ENCODE measurements at places on chromosomes 12 and 14.

DNA sequence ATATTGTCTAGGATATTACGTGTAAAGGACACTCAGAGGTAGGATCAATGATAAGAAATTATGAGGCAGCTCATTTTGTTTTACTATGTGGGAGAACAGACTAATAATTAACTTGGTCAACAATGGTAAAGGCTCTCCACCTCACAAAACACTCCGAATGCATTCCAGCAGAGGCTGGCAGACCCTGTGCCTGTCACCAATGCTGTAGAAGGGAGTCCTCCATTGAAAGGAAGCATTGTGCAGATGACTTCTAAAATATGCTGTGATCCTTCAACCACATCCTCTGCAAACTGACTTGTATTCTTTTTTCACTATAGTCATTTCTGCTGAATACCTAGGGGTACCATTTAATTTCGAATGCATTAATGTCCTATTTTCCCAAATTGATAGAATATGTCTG is 119.6 kb upstream of the EEA1 start:
- DNase-seq, result peak; percentile 10

DNA sequence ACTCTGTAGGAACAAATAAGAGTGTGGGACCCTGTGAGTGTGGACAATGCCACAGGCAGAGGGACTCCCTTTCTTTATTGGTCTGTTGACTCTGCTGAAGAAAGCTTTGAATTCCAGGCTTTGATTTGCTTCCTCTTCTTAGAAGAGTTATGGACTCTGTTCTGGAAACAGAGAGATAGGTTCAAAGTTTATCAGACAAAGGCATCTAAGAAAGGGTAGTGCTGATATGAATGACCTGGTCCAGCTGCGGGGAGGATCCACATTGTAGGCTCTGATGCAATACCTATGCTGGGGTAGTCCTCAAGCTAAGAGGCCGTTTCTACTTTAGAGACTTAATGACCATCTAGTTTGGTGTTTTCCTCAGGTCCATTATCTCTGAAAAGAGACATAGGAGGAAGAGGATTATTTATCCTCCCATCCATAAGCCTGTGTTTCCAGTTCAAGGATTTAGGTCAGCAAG is 10.7 kb upstream of the IKZF4 start:
- peak; percentile 72 for DNase-seq

GRCh38 chr14:57818511-57818910 is 47.4 kb downstream of the SLC35F4 start:
- DNase-seq, result no peak

GRCh38 chr12:57740656-57741412 is 2.3 kb upstream of the AGAP2 start:
- no peak for DNase-seq

GRCh38 chr12:49055978-49056754 is 4.4 kb downstream of the KMT2D start:
- DNase-seq, result peak; percentile 85

GRCh38 chr12:108811411-108812180 is 45.8 kb downstream of the SSH1 start:
- DNase-seq, result no peak

DNA sequence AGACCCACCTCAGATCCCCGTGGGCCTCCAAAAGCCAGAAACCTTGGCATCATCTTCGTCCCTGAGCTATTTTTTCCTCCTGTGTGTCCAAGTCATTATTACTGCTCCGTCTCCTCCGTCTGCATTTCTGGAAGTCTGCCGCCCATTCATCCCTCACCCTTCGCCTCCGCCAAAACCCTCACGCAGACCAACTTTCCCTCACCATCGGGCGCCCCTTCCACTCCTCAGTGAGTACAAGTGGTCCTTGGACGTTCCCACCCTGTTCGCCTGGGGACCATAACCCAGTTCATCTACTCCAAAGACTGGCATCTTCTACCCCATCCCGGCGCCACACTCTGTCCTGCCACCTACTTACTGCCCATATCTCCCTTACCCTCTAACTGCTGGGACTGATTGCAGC is 3.7 kb upstream of the LTBP2 start:
- DNase-seq, result no peak

- DNase-seq, result no peak
Observed at GRCh38 chr12:8037947-8038346, 5.4 kb downstream of the FOXJ2 start.

- no peak for DNase-seq
Observed at GRCh38 chr14:91253795-91254323, 9.4 kb upstream of the GPR68 start.

DNA sequence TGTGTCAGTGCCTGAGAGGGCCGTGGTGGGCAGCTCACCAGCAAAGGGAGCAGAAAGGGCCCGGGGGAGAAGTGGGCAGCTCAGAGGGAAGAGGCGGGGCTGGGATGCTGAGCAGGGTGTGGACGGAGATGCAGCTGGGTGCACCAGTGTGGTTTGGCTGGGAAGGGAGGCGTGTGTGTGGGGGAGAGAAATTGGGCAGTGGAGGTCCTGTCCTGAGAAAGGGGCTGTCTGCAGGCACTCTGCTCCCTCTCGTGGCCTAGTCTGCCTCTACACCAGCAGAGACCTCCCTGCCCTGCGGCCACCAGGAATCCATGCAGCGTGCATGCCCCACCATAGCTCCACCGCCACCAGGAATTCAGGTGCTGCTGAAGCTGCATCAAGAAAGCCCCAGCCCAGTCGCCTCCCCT is 6.4 kb downstream of the TMEM121 start:
- DNase-seq, result peak; percentile 86

DNA sequence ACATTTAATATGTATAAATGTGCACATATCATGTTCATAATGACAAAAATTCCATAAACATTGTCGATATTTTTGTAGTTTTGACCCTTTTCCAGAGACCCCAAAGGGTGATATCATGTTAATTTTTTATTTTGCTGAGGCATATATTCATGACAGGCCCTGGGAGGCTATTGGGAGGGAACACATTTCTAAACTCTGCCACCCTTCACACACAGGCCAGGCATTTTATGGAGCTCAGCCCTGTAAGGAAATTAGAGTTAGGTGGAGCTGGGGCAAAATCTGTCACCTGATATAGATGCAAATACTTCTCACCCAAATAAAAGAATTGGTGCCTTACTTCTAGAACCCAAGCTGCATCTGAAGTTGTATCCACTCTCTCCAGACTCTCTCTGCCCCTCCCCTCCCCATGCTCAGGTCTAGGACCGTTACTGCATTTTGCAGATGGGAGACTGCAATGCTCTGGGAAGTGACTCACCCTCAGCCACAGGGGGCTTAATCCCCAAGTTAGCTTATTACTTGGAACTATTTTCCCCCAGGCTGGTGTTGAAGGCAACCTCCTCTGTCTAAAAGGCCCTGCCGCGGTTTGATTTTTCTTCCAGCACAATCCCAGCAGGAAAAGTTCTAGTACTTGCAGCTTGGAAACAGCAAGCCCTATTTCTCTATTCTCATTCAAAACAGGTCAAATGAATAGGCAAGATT is 238.9 kb downstream of the EMP1 start:
- DNase-seq, result no peak

DNA sequence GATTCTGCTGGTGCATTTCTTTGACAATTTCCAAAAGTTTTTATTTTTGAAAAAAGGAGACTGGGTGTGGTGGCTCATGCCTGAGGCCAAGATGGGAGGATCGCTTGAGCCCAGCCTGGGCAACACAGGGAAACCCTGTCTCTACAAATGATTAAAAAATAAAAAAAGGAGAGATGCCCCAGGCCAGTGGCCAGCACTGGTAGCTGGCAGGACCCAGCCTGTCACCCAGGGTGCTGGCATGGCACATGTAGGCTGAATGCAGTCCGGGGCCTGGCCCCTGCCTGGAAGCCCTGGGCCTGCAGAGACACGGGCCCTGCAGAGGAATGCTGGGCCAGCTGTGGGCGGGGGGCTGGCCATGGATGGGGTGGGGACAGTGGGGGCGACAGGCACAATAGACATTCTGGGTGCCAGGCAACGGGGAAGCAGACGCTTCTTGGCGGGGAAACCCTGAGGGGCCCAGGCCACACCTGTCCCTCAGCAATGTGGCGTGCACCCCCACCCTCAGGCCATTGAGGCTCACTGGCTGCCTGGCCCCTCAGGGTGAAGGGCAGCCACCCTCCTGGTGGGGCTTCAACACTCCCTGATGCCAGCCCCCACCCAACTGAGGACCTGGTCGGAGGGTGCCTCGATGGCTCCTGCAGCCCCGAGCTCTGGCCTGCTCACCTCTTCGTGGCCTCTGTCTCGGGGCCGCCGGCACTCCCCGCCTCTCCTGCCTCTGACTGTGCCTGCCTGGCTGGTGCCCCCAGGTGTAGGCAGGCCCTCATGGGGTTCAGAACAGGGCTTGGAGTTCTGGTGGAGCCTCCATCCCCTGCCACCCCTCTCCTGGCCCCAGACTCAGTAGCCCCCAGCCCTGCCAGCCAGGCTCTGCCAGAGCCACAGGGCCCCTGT is 12.1 kb downstream of the TRMT61A start:
- no peak for DNase-seq

DNA sequence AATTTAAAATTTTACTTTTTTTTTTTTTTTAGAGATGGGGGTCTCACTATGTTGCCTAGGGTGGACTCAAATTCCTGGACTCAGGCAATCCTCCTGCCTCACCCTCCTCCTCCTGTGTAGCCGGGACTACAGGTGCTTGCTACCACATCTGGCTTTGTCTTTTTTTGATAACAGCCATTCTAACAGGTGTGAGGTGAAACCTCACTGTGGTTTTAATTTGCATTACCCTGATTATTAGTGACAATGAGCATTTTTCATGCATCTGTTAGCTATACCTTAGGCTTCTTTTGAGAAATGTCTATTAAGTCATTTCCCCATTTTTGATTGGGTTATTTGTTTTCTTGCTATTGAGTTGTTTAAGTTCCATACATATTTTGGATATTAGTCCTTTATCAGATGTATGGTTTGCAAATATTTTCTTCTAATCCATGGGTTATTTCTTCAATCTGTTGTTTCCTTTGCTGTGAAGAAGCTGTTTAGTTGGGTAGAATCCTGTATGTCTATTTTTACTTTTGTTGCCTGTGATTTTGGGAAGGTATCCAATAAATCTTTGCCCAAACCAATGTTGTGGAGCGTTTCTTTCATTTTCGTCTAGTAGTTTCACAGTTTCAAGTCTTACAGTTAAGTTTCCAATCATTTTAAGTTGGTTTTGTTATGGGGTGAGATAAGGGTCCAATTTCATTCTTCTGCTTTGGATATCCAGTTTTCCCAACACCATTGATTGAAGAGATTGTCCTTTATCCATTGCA is 86.1 kb downstream of the MYF5 start:
- no peak for DNase-seq

DNA sequence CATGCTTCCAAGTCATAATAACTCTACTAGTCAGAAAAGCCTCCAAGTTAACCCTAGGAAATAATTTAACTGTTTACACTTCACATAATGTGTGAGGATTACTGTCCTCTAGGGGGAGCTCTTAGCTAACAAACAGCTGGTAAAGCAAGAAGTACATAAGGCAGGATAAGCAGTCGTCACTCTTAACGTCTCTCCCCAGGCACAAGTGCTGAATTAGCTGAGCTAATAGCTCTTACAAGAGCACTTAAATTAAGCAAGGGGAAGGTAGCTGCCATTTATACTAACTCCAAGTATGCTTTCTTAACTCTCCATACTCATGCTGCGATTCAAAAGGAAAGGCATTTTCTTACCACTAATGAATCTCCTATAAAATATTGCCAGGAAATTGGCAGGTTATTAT is 79.3 kb upstream of the TSPAN11 start:
- DNase-seq, result no peak

- no peak for DNase-seq
Observed at GRCh38 chr12:102054345-102054744, 7.4 kb downstream of the WASHC3 start.

GRCh38 chr12:95940514-95940913 is 1.9 kb downstream of the CCDC38 start:
- peak; percentile 52 for DNase-seq

- DNase-seq, result no peak
Observed at GRCh38 chr14:105069871-105070759, 4.9 kb upstream of the GPR132 start.

DNA sequence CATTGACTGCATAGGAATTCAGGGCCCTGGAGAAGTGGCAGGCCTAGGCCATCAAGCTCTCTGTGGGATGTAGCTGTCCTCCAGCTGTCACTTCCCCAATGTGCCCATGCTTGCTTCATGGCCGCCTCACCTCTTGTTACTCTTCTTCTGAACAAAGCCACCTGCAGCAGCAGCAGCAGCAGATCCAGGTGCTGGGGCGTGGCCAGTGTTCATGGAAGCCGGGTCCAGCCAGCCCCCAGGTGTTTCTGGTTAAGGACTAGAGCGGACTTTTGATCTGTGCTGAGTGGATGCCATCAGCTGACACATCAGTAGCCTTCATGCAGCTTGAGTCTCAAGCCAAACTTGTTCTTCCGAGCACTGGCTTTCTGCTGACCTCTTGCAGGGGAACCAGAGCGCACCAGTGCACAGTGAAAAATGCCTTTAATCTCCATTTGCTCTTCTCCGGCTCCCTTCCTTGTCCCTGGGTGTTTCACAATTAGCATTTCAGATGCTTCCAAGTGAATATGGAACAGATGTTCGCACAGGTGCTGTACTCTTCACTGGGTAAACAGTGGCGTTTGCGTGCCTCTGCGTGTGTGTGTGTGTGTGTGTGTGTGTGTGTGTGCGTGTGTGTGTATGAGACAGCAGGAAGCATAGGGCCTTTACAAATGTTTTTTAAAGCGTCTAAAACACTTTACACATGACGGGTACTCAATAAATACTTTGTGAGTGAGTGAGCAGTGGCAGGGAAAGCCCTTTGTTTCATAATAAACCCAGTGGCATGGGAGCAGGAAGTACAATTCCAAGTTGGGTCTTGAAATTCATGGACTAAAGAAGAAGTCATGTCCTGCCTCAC is 20.1 kb downstream of the TPCN1 start:
- DNase-seq, result no peak

GRCh38 chr12:120659151-120659525 is 18.7 kb downstream of the CABP1 start:
- DNase-seq, result no peak

- DNase-seq, result no peak
Observed at GRCh38 chr12:54437243-54437642, 18.2 kb upstream of the ITGA5 start.

GRCh38 chr12:123591702-123592481 is 7.5 kb downstream of the TMED2 start:
- no peak for DNase-seq

DNA sequence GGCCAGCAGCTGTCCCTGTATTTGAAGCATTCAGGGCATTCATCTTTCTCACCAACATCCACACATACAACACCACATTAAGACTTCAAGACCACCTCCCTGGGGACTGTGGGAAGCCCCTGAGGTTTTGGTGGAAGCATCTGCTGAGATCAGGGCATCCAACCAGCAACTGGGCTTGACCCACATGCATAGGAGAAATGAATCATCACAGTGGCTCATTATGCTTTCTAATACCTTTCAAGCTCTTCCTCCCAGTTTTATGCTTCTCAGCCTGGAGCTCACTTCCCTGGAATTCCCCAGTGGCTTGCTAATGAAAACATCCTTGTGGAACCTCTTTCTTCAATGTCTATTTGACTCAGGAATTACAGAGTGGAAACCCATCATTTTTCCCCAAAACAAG is 21.4 kb upstream of the CMKLR1 start:
- no peak for DNase-seq

- no peak for DNase-seq
Observed at GRCh38 chr12:107891967-107892366, 117.5 kb downstream of the ASCL4 start.

- no peak for DNase-seq
Observed at GRCh38 chr14:55913324-55914025, 204.7 kb upstream of the PELI2 start.
